ENCODE measurements at places on chromosomes 7 and 10.

DNA sequence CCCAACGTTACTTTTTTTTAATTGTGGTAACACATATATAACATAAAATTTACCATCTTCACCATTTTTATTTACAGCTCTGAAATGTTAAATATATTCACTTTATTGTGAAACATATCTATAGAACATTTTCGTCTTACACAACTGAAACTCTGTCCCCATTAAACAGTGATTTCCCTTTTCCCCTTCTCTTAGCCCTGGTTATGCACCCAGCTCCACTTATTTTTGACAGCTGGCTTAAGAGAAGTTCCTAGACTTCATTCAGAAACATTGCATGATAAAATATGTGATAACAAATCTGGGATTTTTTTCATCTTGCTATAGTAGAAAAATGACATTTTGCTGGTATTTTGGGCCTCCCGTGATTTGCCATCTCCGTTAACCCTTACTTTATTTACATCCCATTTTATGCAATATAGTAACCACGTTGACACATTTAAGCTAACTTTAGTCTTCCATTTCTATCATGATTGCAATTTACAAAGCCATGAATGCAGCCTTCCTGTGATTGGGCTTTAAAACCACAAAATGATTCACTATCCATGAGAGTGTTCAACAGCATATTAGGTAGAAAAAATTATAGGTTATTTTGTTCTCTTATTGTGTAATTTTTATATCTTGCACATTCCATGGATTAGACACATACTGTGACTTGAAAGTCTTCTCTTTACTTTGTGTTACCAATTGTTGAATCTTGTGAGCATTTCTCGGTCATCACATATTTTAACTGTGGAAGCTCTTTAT lies 139.6 kb downstream of the SND1 start:
- no peak for DNase-seq

DNA sequence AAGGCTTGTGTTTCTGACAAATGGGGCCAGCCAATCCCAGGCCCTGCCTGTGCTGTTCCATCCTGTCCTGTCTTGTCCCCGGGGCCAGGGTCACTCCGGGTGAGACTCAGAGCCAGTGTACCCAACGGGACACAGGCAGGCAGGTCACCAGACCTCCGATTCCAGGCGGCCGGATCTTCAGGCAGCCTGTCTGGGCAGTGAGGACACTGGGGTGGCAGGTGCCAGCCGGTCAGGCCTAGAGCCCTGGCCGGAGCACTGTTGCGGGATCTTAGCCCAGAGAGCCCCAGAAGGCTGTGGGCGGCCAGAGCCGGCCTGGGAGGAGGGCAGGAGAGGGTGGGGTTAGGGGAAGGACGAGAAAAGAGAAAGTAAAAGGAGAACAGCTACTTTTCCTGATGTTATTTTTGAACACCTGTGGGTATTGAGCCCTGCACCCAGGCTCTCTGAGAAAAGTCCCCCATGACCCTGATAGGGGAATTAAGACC lies 134.3 kb upstream of the TNRC18 start:
- no peak for DNase-seq

DNA sequence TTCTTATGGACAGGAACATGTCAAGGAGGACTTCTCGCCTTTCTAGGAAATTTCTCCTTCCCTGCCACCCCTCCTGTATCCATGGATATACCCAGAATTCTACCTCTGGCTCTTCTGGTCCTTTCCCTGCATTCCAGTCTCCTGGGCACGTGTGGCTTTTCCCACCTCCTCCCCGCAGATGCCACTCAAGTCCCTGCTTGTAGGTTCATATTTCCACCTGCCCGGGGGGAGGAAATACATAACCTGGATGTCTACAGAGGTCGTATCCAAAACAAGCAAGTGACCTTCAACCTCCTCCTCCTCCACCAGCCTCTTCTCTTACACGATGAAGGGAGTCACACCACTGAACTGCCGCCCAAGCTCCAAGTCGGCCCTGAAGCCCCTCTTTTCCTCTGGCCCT lies 20.7 kb downstream of the FGFR2 start:
- DNase-seq: no peak

- no peak for DNase-seq
These were observed 70.1 kb downstream of the VPS41 start for GRCh38 chr7:38838725-38839385.

DNA sequence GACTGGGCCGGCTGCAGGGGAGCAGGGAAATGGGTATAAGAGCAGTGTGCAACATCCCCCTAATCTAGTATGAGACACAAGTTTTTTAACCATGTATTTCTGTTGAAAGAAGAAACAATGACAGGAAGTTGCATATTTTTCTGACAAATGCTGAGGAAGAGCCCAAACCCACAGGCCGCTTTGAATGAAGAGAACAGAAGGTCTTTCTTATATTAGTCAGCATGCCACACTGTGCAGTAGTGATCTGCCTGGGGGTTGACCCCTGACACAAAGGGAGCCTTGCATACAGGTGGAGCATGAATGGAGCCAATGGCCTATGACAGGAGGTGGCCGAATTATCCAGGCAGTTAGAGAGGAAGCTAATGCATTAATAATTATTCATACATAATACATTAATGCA lies 518.3 kb downstream of the PLXDC2 start:
- DNase-seq: no peak

GRCh38 chr10:86644152-86644793 lies 10.1 kb upstream of the OPN4 start:
- no peak for DNase-seq

DNA sequence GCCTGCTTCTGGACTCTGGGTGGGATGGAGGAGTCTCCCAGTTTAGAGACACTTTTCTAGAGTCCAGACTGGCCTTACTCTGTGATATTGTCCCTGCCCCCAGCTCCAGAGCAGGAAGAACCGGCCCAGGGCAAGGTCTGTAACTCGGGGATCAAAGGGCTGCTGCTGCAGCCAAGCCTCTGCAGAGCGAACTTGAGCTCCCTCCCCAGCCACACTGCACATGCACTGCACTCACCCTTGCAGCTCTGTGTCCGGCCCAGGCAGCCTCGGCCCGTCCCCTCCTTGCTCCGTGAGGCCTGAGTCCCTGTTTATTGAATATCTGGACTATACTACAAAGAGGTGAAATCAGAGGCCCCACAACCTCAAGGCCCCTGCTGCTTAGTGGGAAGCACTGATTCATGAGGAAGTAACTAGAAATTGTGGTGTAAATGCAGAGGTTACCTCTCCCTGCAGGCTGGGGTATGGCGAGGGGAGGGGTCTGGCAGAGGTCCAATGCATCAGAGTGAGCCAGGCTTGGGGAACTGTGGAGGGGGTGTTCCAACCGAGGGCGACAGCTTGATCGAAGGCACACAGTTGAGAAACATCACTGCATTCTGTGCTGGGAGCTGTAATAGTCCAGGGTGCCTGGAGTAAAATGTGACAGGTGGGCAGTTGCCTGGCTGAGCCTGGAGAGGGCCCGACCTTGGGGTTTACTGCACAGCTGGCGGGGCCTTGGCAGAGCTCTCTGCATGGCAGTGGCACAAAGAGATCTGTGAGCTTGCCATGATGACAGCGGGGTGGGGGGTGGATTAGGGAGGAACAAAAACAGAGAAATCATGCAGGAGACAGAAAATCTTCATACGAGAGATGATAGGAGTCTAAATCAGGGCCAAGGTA lies 49.1 kb downstream of the AOC1 start:
- DNase-seq: no peak

- DNase-seq: no peak
These were observed 470.8 kb upstream of the ZMIZ1 start for GRCh38 chr10:78597796-78598555.

DNA sequence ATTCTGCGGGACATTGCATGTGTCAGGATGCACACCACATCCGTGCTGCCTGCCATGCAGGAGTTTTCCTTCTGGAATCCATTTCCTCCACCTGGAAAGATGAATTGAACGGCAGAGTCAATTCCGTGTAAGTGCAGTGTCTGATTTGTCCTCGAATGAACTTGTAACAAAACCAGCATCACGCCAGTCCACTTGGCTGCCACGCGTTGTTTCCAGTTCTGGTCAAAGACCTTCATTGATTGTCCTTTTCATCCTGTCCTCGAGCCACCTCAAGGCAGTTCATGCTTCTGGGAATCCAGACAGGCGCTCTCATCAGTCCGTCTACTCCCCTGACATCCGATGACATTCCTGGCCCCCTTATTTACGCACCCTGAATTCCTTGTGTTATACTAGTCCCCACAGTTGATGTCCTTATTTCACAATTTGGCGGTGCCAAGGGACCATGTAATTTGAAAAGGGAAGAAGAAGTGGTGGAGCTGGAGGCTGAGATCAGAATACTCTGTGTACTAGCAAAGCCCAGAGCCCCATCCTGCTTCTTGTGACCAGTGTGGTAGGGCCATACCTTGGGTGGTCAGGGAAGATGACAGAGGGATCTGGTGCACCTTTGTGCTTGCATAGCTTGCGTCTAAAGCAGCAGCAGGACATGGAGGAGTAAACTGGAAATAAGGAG lies 502.2 kb downstream of the PLXNA4 start:
- DNase-seq: no peak

DNA sequence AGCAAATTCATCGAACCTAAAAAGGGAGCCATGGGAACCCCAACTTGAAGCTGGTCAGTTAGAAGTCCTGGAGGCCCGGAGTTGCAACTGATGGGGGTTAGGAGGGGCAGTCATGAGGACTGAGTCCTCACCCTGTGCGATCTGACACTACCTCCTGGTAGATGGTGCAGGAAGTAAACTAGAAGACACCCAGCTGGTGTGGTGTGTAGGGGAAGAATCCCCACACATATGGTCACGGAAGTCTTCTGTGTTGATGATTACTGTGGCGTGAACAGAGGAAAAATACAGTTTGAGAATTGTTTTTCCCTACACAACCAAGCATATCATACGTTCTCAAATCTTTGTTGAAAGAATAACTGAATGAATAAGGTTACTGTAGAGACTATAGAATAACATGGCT lies 164.6 kb upstream of the KCTD7 start:
- no peak for DNase-seq

- no peak for DNase-seq
These were observed 36.3 kb downstream of the SLC25A13 start for GRCh38 chr7:96285579-96285978.

GRCh38 chr7:128435327-128435686 lies 20.4 kb upstream of the HILPDA start:
- DNase-seq: no peak

DNA sequence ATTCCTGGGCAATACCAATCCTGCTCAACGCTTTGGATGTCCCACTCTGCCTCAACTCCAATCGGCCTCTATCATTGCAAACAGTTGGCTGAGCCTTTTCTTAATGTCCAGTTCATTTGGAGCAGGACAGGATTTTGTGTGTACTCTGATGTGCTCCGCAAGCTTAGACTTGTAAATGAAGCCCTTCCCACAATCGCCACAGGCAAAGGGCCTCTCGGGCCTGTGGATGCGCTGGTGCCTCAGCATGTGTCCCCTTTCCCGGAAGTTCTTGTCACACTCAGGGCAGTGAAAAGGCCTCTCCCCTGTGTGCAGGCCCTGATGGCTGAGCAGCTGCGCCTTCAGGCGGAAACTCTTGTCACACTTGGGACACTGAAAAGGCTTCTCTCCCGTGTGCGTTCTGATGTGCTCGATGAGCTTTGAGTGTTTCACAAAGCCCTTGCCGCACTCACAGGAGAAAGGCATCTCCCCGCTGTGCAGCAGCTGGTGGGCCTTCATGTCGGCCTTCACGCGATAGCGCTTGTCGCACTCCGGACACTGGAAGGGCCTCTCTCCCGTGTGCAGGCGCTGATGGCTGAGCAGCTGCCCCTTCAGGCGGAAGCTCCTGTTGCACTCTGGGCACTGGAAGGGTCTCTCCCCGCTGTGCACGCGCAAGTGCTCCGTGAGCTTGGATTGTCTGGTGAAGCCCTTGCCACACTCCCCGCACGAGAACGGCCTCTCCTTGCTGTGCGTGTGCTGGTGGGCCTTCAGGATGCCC lies 20.0 kb downstream of the ZNF786 start:
- no peak for DNase-seq

DNA sequence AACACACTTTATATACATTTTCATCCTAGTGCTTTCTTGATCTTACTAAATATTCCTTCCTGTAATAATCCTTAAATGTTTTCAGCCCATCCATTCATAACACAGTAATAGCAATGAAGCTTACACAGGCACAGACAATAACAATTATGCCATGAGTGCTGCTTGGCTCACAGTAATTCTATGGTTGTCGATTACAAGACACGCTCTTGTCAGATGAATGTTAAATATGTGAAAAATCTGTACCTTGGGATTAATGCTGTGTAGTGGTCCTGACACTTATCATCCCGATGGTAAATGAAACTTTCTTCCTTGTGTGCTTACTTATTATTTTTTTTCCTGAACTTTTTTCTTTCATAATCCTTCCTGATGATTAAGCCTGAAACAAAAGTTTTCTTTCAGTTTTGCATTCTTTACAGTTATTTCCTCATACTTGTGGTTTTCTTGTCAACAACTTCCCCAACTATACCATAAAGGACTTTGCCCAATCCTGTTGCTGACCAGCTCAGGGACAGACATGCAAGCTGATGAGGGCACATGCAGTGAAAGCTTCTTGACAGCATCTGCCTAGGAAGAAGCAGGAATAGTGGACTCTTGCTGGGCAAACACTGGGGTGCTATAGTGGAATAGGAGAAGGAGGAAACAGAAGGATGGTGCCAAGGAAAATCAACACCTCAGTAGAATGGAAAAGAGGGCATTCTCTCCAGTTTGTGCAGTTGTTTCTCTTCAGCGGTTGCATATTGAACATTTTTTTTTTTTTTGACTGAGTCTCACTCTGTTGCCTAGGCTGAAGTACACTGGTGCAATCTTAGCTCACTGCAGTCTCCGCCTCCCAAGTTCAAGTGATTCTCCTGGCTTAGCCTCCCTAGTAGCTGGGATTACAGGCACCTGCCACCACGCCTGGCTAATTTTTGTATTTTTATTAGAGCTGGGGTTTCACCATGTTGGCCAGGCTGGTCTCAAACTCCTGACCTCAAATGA lies 6.7 kb upstream of the MGAM2 start:
- DNase-seq: no peak

GRCh38 chr7:106462365-106462859 lies 177.6 kb upstream of the NAMPT start:
- DNase-seq: no peak

DNA sequence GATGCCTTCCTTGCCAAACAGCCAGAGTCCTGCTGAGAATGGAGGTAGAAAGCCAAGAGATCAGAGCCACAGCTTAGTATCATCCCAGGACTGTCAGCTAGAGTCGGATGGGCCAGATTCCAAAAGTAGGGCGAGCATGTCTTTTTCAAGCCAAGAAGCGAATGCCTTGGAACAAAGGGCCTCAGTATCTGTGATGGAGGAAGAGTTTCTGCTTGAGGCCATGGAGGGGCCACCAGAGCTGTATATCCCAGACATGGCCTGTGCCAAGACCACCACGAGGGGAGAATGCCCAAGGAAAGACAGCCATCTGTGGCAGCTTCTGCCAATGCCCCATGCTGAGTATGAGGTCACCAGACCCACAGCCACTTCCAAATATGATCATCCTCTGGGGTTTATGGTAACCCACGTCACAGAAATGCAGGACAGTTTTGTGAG lies 44.3 kb upstream of the PPP1R17 start:
- DNase-seq: no peak

DNA sequence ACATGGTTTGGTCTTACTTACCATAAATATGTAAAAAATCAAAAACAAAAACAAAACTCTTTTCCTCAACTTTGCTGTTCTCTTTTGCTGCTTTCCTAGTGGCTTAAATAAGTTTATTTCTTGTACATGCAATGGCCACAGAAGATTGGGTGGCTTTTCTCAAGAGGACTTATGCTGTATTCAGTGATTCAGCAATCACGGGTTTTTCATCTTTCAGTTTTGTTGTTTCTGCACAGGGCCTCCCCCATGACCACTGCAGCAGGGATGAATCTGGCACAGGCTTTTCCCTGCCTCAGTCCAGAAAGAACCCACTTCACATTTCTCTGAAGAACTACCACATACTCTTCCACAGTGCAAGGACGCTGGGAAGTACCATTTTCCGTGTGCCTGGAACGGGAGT lies 355.0 kb downstream of the RNLS start:
- no peak for DNase-seq
